ENCODE measurements at places on chromosomes 5 and 9. TPM values are rescaled to one million over a fixed set of nuclear protein-coding genes. Genes with fewer than 3 reads are reported as not detected.

FAM120AOS gene
- total RNA-seq, result 33.6 TPM

PTGDS gene
- total RNA-seq, result 40.7 TPM

NTNG2 gene
- 3.5 TPM for total RNA-seq

IFNA21 gene
- not detected for total RNA-seq

DRD1 gene
- total RNA-seq, result not detected

CNTRL gene
- total RNA-seq, result 7.9 TPM

DND1 gene
- total RNA-seq, result 0.33 TPM

DIPK1B gene
- total RNA-seq, result 1.1 TPM

TRPM3 gene
- total RNA-seq, result 0.77 TPM

CRHBP gene
- total RNA-seq, result 0.25 TPM

FOXI1 gene
- not detected for total RNA-seq

SERF1A gene
- total RNA-seq, result 5.9 TPM

GABRA6 gene
- not detected for total RNA-seq

INSL6 gene
- total RNA-seq, result not detected

CARTPT gene
- total RNA-seq, result not detected

STK32A gene
- total RNA-seq, result 0.22 TPM

PCDHB2 gene
- 2.0 TPM for total RNA-seq

IFNA13 gene
- total RNA-seq, result not detected

GRIA1 gene
- 0.44 TPM for total RNA-seq

GABRA1 gene
- total RNA-seq, result not detected
